ENCODE measurements at places on chromosomes 2 and 18.

- DNase-seq, result no peak
Measured at GRCh38 chr2:86563650-86564061, 413 bp upstream of the CHMP3 start.

GRCh38 chr2:118882693-118883336, 35.4 kb upstream of the EN1 start:
- peak; percentile 59 for DNase-seq

- no peak for DNase-seq
Measured at GRCh38 chr2:65320042-65320725, 92.6 kb downstream of the ACTR2 start.

- DNase-seq, result no peak
Measured at GRCh38 chr2:62334440-62335058, 138.6 kb downstream of the B3GNT2 start.

DNA sequence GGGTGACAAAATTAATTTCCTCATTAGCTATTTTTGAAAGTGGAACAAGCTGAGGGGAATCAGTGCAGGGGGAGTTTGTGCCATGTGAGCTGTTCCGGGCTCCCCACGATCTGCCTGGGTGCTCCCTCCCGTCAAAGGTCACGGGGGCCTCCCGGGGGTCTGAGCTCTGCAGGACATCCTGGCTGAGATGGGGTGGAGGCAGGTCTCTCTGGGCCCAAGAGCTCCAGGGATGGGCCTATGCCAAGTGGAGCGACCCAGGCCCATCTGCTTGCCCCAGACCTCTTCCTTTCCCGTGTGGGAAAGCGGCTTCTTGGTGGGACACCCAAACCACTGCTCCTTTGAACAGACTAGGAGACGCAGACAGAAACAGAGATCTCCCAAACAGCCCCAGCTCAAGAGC, 143.3 kb upstream of the ID2 start:
- DNase-seq, result no peak

GRCh38 chr18:13493079-13493478, 233.3 kb downstream of the FAM210A start:
- no peak for DNase-seq

All from naive thymus-derived CD4-positive, alpha-beta T cell (primary cell).